ENCODE measurements at places on chromosomes 7 and 10.
A peak's percentile ranks its signal among the peaks of the same experiment; 100 is the strongest.

DNA sequence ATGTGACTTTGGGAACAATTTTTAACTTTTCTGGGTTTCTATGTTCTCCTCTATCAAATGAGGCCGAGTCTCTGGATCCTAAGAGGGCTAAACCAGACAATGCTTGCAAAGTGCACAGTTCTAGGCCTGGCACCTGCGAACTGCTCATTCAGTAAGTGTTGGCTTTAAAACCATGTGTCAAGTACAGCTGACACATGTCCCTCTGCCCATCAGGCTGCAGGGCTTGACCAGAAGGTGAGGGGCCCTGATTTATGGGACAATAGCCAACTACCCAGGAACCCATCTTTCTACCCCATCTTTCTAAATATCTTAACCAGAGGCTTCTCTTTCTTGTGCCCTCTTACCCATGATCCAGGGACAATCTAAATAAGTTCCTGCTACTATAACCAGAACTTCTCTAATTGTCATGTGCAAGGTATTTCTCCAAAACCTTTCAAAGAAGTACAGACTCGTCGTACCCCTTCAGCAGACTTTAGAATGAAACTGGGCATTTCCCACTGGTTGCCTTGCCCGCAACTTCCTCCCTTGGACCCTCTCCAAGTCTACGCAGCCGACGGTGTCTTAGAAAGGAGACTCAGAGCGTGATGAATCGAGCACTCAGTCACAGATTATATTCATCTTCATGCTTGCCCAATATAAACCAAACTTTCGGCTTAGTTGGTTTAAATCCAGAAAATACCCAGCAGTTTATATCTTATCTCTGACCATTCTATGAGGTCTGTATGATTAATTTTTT, 69.8 kb upstream of the STEAP1B start:
- DNase-seq: peak; percentile 98

DNA sequence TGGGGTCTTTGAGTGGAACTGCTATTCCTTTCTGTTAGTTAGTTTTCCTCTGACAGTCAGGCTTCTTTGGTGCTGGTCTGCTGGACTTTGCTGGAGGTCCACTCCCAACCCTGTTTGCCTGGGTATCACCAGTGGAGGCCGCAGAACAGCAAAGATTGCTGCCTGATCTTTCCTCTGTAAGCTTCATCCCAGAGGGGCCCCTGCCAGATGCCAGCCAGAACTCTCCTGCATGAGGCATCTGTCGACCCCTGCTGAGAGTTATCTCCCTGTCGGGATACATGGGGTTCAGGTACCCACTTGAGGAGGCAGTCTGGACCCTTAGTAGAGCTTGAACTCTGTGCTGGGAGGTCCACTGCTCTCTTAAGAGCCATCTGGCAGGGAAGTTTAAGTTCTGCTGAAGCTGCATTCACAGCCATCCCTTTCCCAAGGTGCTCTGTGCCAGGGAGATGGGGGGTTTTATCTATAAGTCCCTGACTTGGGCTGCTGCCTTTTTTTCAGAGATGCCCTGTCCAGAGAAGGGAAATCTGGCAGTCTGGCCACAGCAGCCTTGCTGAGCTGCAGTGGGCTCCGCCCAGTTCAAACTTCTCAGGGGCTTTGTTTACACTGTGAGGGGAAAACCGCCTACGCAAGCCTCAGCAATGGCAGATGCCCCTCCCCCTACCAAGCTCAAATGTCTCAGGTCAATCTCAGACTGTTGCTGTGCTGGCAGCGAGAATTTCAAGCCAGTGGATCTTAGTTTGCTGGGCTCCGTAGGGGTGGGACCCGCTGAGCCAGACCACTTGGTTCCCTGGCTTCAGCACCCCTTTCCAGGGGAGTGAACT, 89.7 kb upstream of the CDK6 start:
- DNase-seq: no peak

GRCh38 chr10:22631646-22632278, 82.6 kb downstream of the PIP4K2A start:
- DNase-seq: peak; percentile 84

DNA sequence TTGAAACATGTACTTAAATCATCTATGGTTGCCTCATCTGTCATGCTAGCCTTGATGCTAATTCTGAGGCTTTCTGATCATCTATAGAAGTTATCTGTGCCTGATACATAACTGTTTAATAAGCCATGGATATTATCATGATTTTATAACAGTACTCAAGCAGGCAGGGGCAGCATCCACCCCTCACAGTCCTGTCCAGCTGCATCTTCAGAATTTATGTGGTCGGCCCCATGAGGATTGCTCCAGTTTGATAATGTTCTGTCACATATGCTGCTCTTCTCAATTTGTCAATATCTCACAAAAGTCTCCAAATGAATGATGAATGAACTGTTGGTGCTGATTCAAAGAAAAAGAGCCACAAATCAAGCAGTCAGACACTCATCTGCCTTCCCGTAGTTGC, 335.1 kb upstream of the POM121L12 start:
- DNase-seq: no peak

DNA sequence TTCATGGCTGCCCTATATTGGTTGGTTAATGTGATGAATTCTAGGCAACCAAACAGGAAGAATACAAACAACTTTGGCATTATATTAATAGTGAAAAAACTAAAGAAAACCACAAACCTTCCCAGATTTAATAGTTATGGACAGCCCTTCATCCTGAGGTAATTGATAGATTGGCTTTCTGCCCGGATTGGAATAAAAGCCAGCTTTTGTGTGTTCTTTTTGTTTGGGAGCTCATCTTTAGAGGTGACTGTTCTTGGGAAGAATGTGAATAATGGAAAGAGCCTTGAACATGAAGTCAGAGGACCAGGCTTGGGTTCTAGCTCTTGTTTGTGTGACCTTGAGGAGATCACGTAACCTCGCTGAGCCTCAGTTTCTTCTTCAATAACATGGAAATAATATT, 92.3 kb downstream of the VTI1A start:
- DNase-seq: no peak

DNA sequence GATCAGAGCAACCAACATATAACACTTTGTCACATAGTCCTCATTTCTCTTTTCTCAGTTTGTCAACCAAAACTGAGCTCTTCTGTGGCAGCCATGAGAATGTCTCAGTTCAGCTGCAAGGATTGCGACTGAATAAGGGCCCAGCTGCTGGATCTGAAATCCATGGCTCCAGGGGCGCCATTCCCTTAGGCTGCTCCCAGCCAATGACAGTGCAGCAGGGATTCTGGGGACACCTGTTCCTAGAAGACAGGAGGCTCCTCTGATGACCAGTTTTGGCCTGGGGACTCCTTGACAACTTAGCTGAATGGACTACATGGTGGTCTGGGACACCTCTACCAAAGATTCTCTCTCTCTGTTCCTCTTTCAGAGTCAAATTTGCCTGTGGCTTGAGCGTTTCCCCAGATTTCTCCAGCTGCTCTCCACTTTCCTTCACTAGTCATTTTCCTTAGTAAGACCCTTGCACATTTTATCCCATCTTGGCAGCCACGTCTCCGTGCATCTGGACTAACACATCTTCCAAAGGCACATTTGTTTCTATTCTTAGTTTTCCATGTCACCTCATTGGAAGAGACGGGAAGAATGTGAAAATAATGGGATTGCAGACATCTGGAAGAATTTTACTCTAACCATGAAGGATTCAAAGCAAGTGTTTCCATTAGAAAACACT, 28.1 kb upstream of the KIF5B start:
- DNase-seq: no peak

DNA sequence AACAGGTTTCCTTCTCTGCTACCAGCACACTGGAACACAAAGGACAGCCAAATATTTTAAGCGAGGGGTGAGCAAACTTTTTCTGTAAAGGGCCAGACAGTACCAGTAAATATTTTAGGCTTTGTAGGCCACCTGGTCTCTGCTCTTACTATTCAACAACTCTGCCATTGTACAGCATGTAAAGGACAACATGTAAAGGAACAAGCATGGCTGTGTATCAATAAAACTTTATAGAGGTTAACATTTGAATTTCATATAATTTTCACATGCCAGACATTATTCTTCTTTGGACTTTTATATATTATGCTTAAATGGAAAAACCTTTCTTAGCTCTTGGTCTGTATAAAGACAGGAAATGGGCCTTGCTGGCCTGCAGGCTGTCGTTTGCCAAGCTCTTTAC, 30.2 kb downstream of the RHEB start:
- no peak for DNase-seq

GRCh38 chr7:84847038-84847437, 339.8 kb downstream of the SEMA3D start:
- no peak for DNase-seq

- DNase-seq: peak; percentile 35
Observed at GRCh38 chr7:74083928-74084721, 521 bp downstream of the LIMK1 start.

- peak; percentile 48 for DNase-seq
Observed at GRCh38 chr7:134129856-134130523, 2.9 kb downstream of the LRGUK start.

GRCh38 chr7:141754939-141755338, 9.0 kb upstream of the TAS2R3 start:
- DNase-seq: peak; percentile 32

GRCh38 chr10:79184145-79184625, 115.4 kb downstream of the ZMIZ1 start:
- DNase-seq: no peak

DNA sequence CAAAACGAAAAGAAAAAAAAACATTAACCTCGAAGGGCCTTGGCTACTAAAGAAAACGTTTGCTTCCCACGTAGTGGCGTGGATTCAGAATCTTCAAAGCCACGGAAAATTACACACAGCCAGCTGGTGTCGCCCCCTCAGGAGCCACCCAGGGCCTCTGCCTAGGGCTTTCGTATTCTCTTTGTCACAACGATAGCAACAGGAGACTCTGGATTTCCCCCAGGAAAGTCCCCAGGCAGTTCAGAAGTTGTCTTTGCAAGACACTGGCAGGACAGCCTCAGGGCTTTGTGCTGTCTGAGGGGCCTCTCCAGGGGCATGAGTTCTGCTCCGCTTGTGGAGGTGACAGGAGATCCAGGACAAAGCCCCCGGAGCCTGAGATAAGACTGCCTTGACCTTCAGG, 150.2 kb upstream of the INSYN2A start:
- no peak for DNase-seq

DNA sequence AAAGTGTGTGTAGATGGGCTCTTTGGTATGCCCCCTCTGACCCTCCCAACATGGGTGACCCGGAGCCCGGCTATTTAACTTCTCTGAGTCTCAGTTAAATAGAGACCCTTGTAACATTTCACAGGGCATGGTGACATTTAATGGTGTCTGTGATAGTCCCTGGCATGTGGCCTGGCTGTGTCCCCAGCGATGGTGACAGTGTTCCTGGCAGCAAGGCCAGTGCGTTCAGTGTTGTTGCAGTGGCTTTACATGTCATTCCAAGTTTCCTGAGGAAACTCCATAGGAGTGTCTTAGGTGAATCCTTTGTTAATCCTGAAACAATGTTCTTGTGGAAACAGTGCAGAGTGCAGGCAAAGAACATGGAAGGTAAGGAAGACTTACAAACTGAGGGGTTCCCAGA, 137.0 kb downstream of the RAMP3 start:
- no peak for DNase-seq

All from inflammatory macrophage treated with lipopolysaccharide for 4 hours (primary cell).